Dermis microvascular lymphatic vessel endothelial cell (primary cell): ENCODE measurements at places on chromosomes 1 and 21.

GRCh38 chr1:6098303-6099215 is 52.9 kb downstream of the KCNAB2 start:
- no peak for DNase-seq

DNA sequence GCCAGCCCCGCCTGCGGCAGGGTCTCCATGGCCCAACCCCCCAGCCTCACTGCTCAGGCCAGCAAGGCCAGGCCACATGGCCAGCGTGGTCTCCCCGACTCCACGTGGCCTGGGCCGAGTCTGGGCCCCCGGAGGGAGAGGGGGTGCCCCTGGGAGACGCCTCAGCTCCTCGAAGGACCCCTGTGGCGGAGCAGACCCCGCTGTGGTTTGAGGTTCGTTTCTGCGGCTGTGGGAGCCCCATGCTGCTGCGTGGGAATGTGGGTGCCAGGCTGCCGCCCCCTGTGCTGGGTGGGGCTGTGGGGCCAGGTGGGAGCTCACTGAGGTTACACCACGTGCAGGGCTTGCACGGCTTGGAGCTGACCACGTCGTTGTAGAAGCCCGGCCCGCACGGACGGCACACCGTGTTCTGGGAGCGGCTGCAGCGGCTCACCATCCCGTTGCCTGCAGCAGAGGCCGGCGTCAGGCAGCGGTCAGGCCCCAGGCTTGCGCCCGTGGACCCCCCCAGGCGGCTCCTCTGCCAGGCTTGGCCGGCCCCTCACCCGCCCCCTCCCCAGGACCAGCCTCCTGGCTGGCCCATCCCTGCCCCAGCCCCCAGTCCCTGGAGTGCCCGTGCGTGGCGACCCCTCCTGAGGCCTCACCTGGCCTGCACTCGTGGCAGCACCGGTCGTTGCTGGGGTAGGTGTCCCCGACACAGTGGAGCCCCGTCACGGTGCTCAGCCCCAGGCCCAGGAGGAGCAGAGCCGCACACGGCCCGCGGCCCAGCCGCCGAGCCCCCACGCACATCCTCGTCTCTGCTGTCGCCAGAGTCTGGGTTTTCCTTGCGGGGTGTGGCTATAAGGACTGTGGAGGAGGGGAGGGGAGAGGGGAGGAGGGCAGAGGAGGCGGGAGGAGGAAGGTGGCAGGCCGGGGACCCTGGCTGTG is at the start of gene TNFRSF4:
Gene TNFRSF4, minus strand, starts transcription at position 809 of the 921 bp plus-strand sequence. Its CDS starts 26 bp downstream, at position 783.
- no peak for DNase-seq

GRCh38 chr1:212215910-212216309 is 69.3 kb upstream of the PPP2R5A start:
- no peak for DNase-seq

- DNase-seq, result no peak
Observed at GRCh38 chr1:42175314-42176054, 10.9 kb upstream of the GUCA2A start.

DNA sequence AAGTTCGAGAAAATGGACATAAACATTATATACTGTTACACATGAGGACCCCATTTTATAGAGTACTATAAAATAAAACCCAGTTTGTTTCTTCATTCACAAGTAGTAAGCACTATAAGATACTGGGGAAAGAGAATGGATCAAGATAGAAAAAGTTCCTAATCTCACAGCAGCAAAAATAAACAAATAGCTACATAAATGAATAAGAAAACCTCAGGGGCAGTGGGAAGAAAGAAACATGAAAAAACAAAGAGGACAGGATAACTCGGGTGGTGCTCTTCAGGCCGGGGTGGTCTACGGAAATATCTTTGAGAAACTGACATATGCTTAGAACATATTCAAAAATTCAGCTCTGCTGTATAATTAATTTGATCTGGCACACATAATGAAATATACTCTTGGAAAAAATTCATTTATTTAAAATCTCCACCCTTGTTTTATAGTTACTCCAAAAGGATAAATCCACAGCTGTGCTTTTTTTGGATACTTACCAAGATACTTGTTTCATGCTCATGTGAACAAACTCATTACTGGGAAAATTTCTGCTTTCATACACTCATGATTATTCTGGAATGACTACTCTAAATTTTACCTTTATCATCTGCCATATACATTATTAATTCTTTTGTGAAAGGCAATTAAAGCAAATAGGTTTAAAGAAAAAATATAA is 20.0 kb downstream of the CEP170 start:
- peak; percentile 81 for DNase-seq
